ENCODE measurements at places on chromosomes 16 and 17. TPM values are rescaled to one million over a fixed set of nuclear protein-coding genes. Genes with fewer than 3 reads are reported as not detected.

FLYWCH2 gene
- 20.2 TPM for total RNA-seq

MMD gene
- 137 TPM for total RNA-seq

DNA sequence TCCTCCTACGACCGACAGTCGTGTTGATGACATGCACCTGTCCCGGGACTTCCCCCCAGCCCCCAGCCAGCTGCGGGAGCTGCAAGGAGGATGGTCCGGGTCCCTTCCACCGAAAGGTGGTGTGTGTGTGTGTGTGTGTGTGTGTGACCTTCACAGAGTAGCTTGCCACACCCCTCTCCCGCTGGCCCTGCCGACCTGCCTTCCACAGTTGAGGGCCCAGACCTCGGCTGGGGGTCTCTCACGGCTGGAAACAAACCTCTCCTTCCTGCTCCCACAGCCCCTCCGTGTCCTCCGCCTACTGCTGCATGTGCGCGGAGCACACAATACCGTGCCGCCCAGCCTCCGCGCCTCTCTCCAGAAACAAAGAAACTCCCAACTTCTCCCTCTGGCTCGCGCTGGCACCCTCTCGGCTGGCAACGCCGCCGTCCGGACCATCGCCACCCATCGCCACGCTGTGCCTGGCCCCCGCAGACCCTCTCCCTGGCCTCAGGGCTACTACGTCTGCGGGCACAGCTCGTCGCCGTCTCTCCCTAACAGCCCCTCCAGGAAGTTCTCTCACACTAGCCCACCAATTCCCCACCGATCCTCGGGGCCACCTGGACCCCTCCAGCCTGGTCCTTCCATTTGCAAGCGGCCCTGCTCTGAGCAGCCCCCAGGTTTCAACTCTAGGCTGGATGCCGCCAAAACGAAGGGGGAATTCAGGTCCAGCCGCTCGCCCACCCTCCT, 81.2 kb downstream of the TIMM22 start:
- DNase-seq = no peak

- no peak for DNase-seq
Observed at GRCh38 chr16:83969771-83970429, 1.9 kb downstream of the NECAB2 start.

Data from HepG2 (cell line).